ENCODE measurements at places on chromosomes 7 and 10.

DNA sequence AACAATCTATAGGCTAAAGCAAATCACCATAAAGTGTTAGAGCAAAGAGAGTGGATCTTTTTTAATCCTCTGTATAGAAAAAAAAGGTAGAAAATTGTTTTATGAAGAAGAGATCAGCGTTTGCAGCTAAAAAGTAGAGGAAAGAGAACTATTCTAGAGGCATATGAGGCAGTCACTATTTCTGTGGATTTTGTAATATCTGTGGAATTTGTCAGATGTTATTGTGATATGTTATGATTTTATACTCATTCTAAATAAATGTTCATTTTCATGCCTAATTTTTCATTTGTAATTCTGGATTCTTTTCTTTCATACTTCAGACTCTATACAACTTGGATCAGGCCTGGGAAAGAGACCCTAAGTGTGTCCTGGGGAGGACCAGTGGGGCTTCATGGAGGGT is 295.0 kb upstream of the LYZL1 start:
- no peak for DNase-seq

DNA sequence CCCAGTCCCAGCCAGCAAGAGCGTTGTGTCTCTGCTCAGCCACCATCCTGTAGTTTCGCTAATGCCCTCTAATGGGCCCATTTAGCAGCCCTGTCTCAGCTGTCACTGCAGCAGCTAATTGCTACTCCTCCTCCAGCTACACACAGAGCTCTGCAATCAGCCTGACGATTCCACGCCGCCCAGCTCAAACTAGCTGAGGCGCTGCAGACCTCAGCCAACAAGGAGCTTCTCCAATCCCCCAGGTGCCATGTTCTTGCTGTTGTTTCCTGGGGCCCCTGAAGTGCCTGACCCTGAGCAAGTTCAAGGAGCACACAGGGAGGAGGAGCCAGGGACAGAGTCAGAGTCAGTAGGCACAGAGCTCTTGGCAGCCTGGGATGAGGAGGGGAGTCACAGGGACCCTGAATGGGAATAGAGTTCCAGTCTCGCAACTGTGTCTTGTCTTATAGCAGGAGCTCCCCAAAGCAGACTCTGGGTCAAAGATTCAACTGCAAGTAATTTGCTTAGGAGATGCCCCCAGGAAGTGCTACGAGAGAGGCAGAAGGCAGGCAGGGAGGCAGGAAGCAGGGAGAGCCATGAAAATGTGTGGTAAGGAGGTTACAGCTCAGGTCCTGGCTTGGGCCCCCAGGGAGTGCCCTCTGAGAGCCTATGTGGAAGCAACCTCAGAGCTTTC is 135.8 kb upstream of the UNC5B start:
- DNase-seq, result no peak

GRCh38 chr10:8617792-8618191 is 563.3 kb downstream of the GATA3 start:
- DNase-seq, result no peak

GRCh38 chr7:81627536-81628287 is 142.1 kb downstream of the HGF start:
- no peak for DNase-seq

GRCh38 chr7:43201912-43202311 is 89.5 kb downstream of the HECW1 start:
- DNase-seq, result no peak

DNA sequence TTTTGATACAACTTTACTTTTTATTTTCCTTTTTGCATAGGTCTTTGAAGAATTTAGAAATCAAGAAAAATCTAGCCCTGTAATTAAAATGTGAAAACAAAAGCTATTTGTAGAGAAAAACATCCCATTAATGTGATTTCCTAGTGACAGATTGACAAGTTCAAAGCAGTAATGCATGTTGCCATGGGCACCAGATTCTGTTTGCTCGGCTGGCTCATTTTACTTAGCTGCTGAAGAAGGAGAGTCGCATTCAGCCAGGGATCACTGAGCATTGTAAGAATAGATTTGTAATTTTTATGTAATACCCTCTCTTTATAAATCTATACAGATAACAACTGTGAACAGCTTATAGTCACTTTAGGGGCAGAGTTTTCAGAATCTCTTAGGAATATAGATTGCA is 28.5 kb downstream of the DNAJB9 start:
- DNase-seq, result no peak

GRCh38 chr10:35643151-35644049 is 1.3 kb upstream of the FZD8 start:
- DNase-seq, result no peak

- no peak for DNase-seq
Measured at GRCh38 chr7:24129597-24129996, 154.4 kb upstream of the NPY start.

GRCh38 chr7:46955531-46955930 is 626.4 kb downstream of the TNS3 start:
- DNase-seq, result no peak

DNA sequence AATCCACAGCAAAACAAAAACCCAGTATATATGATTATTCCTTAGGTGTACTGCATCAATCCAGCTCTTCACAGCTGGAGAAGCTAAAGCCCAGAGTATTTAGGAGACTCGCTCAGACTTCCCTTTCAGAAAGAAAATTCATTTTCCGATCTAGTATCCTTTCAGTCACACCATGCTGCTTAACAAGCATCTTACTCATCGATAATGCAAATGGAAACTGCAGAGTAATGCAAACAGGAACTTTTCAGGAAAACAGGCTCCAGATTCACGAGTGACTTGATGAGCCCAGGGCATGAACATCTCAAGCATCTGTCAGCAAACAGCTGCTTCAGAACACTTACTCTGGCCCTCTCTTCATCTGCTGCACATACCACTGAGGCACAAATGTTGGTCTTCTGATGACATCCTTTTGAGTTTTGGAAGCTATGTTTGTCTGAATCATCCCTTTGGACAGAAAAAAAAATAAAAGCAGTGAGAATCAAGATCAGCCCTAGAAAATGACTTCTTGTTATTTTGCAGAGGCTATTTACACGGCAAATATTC is 24.9 kb upstream of the ZC3HAV1L start:
- no peak for DNase-seq

GRCh38 chr10:30835146-30835545 is 196.5 kb downstream of the ZNF438 start:
- no peak for DNase-seq

DNA sequence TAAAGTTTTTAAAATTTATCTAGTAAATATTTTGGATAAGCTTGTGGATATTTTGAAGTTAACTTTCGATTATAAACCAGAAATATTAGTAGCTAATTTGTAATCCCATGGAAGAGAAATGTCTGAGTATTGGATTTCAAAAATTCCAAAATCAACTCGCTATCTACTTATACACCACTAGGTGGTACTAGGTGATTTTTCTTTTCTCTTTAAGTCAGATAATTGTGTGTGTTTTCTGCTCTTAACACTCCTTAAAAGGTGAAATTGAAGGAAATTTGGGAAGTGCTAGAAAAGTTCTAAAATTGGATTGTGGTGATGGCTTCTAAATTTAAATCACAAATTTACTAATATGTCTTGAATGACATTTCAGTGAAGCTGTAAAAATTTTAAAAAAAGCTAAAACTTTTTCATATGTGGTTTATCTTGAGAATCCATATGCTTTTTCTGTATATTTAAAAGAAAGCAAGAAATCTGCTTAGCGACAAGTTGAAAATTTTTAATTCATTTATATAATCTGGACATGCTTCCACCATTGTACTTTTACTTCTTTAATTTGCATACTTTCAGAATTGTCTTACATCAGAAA is 90.2 kb downstream of the IPMK start:
- DNase-seq, result no peak

DNA sequence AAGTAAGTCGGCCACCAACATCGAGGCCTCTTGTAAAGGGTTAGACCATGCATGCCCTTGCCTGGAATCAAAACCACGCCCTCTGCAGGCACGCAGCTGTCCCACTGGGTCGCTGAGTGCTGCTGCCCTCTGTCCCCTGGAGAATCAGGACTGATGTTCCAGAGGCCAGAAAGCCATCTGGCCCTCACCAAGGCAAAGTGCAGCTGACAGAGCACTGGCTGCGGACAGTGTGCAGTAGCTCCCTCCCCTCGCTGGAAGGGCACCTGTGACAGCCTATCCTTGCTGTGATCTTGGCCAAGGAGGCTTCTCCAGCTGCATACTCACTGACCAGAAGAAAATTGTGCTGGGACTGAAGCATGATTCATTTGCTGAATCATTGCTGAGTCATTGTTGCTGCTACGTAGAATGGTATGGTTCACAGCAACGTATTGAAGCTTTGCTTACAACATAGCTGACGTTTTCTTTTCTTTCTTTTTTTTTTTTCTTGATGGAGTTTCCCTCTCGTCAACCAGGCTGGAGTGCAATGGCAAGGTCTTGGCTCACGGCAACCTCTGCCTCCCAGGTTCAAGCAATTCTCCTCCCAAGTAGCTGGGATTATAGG is 30.4 kb downstream of the DDC start:
- no peak for DNase-seq

- DNase-seq, result no peak
Measured at GRCh38 chr10:16186564-16186963, 250.2 kb upstream of the PTER start.

DNA sequence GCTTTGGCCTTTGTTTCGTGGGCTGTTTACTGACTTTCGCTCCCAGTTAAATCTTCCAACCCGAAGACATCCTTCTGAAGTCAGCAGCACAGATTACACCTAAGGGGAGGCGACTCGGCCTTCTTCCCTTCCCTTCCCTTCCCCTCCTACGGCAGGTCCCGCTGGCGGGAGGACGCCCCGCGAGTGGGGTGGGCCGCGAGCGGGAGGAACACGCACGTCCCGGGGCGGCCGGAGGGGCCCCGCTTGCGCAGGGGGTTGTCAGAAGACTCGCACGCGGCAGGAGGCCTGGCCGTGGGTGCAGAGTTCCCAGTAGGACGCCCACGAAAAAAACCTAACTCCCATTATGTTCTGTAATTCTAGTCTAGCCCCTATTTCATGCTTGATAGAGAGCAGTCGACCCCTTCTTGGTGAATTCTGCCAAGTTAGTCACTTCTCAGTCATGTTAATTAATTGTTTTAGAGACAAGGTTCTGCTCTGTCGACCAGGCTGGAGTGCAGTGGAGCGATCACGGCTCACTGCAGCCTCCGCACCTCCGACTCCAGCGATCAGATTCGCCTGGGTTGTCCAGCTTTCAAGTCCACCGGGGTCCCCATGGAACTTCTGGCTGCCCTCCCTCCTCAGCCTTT is 19.2 kb upstream of the ZNF32 start:
- no peak for DNase-seq

DNA sequence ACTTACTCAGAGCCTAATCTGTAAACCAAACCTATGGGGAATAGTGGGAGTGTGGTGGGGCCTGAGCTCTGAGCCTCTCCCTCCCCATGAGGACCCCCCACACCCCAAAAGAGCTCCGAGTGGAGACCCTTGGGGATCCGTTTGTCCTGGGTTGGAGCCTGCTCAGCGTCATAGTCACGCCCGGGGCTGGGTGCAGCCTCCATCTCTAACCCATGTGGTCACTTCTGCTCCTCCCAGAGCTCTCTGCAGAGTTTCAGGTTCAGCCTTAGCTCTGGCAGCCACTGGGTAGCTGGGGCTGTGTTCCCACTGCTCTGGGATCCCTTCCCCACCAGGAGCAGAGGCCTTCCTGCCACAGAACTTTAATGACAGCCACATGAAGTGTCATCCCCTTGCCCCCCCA is 25.9 kb downstream of the PFKFB3 start:
- no peak for DNase-seq

DNA sequence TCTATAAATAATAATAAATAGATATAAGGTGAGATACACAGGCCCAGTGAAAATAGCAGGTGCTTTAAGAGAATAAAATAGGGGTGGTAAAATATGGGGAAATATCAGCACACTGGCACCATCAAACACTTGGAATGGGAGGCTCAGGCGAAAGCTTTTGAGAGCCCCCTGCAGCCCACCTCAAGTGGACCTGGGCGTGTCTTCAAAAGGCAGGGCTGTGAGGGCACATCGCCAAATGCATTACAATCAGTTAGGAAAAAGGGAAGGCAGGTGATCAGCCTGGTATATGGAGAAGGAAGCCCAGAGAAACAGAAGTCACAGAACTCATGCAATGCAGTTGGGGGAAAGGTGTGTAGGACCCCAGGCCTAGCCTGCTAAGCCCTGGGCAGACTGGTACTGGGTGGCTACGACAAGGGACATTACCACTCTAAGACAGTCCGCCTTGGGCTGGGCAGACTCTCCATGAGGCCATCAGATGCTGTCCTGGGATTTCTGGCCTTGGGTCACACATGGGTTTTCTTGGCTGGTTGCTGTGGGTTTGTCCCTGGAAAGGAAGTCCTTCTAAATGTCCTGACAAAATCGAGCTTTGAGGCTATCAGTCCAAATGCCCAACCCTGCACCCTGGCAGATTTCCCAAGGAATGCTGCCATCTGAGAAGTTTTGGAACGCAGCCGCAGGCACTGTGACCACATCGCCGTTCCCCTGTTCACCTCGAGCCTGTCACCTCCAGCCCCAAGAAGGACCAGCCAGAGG is 330.6 kb downstream of the GRID1 start:
- no peak for DNase-seq

- DNase-seq, result no peak
Measured at GRCh38 chr7:23294549-23295400, 4.4 kb upstream of the MALSU1 start.

GRCh38 chr10:126521399-126521798 is 133.1 kb upstream of the ADAM12 start:
- no peak for DNase-seq

DNA sequence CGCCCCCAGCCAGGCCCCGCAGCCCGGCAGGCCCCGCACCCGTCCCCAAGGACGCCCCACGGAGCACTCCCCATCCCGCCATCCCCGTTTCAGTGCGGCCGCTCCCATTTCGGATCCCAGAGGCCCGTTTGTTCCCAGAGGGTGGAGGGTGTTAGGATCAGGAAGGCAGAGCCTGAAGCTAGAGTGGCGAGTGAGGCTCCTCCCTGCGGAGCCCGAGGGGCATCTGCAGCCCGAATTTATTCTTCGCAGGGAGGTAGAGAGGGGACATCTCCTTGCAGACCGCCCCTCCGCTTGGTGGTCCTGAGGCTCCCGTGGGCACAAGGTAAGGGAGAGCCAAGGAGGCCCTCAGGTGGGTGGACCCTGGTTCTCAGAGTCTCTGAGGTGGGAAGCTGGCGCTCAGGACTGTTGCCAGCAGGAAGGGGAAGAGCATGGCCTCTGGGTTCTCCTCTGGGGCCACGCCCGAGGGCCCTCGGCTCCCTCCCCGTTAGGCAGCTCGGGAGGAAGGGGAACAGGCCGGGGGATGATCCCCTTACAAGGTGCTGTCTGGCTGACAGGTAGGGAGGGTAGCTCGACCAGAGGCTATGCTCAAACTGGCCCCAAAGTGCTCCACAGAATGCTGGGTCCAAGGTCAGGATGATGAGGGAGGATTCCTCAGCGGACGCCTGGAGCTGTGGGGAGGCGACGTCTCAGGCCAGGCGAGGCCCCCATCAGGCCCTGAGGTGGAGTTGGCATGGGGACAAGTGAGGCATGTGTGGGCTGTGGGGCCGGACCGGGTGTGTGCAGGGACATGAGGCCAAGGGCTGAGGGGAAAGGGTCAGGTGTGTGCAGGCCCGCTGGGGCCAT is 17.4 kb downstream of the POLL start:
- DNase-seq, result no peak

DNA sequence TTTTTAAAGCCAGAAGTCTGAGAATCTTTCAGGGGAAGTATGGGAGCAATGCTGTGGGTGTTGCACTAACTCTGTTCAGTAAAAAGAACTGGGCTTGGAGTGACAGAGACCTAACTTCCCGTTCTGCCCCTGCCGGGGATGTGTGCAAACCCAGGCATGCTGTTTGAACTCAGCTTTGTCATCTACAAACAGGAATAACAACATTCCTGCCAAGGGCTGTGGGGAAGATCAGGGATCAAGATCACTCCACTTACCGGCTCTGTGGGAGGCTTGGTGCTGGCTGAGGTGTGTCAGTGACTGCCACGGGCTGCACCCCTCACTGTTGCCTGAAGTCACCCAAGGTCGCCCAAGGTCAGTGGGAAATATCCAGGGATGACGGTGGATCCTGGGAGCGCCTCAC is 23.1 kb upstream of the DRGX start:
- DNase-seq, result no peak
